Cortex of kidney (tissue), 1 donor: ENCODE measurements at places on chromosomes 11 and 22.

DNA sequence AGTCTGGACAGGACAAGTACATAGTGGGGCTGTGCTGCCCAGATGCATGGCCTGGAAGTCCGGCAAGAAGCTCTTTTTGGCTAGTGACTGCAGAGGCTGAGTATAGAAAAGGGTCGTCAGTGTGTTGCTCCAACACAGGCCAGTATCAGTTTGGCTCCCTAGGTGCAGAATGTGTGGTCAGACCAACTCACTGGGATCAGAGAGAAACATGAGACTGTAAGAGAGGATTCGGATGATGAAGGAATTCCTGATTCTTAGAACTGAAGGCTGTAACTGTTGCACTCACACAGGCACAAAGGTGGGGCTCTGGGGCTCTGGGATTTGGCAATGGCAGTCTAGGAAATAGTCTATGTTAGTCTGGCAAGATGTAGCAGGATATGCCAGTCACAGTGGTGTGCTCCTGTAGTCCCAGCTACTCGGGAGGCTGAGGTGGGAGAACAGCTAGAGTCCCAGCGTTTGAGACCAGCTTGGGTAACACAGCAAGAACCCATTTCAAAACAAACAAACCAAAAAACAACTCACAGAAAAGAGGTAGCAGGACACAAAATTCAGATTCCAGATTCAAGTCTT lies 11.1 kb upstream of the UPB1 start:
- DNase-seq, result no peak

GRCh38 chr11:61827571-61828378 lies at the start of gene FADS2:
TSS of gene FADS2 (plus strand) at chr11:61828300. CDS start at chr11:61828391, 91 bp downstream.
- no peak for DNase-seq

GRCh38 chr11:69194956-69195355 lies 39.2 kb downstream of the SMIM38 start:
- no peak for DNase-seq

DNA sequence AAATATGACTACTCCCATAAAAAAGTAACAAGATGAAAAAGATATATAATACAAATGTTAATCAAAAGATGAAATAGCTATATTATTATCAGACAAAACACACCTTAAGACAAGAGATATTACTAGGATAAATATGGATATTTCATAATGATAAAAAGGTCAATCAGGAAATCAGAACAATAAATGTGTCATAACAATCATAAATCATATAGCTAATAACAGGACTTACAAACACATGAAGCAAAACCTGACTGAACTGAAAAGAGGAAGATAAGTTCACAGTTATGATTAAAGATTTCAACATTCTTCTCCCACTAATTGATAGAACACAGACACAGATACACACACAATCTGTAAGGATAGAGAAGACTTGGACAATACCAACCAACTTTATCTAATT lies 47.2 kb downstream of the EIF3M start:
- DNase-seq, result no peak

- DNase-seq, result no peak
Observed at GRCh38 chr11:72824811-72825505, 10.7 kb downstream of the ATG16L2 start.

DNA sequence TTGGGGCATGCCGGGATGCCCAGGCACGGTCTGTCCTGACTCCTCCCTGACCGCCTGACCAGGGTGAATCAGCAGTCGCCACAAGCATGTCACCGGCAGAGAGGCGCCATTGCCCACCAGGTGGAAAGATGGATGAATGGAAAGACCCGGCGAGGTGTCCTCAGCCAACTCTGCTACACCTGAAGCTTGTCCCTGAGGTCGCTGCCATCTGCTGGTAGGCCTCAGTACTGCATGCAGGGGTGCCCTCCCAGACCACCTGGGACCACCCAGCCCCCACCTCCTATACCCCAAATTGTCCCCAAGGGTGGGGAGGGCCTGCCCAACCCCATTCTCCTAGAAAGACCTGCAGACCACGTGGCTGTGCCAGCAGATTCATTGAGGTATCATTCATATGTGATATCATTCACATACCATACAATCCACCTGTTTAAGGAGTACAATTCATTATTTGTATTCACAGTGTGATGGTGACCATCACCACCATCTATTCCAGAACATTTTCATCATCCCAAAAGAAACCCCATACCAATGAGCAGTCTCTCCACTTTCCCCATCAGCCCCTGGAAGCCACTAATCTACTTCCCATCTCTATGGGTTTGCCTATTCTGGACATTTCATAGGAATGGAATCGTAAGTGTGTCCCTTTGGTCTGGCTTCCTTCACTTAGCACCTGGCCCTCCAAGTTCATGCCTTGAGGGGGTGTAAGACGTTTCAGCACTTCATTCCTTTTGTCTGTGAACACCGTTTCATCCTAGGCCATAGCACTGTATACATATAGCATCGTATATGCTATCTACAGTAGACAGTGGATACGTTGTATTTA lies 17.5 kb downstream of the FGF3 start:
- DNase-seq, result no peak

GRCh38 chr11:120929664-120930154 lies 94.2 kb upstream of the TBCEL start:
- DNase-seq, result no peak

DNA sequence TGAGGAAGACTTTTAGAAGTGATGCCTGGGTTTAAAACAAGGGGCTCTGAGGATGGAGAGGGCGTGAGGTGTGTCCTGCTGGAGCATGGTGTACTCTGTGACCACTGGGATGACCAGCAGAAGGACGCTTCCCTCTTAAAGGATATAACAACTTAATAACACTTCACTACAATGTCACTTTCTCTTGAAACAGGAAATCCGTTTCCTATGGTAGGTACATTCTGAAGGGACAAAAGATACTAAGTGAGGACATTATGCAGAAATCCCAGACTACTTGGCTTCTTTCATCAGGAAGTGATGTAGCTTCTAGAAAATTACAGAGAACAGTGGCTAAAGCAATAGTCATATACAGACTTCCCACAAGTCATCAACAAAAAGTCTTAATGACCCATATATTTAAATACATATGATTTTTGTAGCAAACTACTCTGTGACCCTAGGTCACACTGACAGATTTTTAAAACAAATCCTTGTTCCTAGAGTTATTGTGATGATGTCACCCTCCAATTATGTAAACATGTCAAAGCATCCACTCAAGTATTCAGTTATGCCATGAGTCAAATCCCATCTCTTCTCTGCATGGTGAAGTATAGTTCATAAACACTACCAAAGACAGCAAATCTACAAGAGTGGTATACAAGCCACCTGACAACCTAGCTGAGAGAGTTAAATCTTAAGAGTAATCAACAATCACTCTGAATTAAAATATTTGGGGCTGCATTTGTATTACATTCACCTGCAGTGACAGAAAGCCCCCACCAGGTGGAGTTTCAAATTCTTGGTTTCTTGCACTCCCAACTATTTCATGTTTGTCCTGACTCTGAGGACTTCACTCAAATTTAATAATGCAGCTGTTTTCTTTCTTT lies 32.8 kb downstream of the PITPNB start:
- no peak for DNase-seq

- no peak for DNase-seq
Observed at GRCh38 chr22:30880847-30881246, 87.7 kb downstream of the MORC2 start.

DNA sequence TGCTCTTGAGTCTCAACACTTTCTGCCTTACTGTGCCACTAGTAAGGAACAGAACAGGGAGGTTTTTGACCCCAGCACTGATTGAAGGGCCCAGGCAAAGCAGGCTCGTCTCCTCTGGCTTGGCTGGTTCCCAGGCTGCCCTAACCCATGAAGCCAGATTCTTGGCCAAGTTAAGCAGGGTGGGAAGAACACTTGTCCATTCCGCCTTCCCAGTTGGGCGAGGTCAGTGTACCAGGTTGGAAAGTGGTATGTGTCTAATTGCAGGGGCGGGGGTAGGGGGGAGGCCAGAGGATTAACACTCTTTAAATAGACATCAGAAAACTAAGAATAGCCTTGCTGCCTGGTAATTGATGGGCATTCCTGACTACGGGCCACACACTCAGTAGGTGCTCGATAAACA lies 14.4 kb downstream of the TIMP3 start:
- DNase-seq, result no peak

DNA sequence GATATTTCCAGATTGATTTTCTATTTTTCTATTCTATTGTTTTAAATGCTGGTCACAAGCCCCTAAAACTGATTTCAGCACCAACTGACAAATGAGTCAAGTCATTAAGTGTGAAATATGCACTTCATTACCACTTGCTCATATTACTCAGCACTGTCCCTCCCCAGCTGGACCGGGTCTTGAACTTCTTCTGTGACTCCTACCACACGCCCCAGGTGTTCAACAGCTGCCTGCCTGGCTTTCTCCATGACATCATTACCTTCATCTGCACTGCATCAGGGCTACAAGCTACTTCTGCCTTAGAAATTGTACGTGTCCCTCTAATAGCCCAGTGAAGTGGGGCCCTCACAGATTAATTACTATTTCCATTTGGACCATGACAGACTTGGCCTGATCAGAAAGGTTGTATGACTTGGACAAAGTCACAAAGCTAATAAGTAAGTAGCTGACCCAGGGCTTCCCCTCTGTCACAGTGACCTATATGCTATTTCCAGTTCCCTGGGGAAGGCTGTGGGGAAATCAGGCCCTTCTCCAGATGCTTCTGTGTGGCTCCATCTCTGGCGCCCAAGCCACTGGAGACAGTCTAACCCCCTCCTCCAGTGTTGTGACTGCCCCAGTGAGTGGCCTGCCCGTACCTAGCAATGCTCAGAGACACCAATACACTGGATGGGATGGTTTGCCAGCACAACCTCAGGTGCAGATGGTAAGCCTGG lies 18.1 kb downstream of the TBC1D10A start:
- no peak for DNase-seq

- DNase-seq, result no peak
Observed at GRCh38 chr11:117913736-117914397, 15.3 kb downstream of the TMPRSS13 start.

DNA sequence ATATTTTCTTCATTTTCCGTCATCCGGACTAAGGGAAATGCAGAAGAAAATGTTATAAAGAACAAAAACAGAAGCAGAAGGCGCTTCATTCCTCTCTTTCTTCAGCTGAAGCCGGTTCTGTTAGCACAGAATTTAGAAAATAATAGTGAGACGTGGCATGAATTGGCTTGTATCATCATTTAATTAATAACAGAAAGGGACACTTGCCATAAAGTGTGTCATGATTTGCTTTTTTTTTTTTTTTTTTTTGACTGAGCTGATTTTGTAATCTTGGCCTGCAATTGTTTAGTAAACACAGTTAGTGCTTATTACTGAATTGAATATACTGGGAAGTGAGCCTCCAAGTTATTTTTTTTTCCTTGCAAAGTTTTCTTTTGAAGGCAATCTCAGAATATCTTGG lies at the start of gene MMP27:
TSS of gene MMP27 (minus strand) at position 144 of the 400 bp plus-strand sequence. CDS start at position 89, 55 bp downstream.
- DNase-seq, result no peak

DNA sequence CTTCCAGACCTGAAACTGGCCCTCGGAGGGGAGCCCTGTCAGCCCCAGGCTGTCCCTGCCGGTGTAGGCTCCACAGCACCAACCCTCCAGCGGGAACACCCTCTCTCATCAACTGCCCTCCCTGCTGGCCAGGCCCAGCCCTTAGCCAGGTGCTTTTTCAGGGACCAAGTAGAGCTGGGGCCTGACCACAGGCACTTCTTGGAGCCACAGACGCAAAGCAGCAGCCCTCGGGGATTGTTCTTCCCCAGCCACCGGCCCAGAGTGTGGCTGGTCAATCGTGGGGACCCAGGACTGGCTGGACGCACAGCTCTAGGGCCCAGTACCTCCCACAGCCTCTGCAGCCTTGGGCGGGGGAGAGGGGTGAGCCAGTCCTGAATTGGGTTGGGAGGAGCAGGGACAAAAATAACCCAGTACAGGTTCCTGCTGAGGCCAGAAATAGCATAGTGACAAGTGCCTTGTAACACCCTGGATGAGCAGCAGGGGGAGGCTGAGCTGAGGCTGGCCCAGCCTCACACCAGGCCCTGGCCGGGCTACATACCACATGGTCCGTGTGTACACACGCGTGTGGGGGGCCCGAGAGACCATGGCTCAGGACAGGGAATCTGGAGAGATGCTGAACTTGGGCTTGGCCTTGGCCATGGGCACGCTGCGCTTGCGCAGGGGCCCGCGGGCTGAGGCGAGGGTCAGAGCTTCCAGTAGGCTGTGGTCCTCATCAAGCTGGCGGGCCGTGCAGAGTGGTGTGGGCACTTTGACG lies 2.0 kb downstream of the KCNJ11 start:
- no peak for DNase-seq

DNA sequence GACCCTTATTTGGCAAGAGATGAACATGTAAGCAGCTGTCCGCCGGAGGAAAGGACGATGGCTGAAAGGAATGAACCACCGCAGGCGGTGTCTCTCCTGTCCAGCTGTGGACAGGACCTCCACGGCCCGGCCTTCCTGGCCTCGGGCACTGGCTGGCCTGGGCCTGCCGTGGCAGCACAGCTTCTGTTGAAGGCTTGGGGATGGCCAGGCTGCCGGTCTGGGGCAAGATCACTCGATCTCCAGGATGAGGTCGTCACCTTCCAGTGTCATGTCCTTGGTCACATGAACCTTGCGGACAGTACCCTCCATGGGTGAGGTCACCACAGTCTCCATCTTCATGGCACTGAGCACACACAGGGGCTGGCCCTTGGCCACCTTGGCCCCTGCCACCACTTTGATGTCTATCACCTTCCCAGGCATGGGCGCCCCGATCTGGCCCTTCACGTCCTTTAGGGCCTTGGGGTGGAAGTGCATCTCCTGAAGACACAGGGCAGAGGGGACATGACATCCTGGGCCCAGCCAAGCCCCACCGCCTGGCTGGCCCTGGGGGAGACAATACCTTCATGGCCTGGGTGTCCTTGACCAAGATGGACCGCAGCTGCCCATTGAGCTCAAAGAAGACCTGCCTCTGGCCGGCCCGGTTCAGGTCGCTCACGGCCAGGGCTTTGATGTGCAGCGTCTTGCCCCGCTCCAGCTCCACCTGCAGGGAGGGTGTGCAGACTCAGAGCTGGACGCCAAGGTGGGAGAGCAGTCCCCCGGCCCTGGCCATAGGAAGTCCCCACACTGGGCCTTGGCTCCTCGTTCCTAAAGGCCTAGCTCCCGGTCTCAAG lies 5.6 kb downstream of the RCE1 start:
- DNase-seq, result no peak

GRCh38 chr11:122197066-122197987 lies 81.3 kb upstream of the BLID start:
- no peak for DNase-seq

DNA sequence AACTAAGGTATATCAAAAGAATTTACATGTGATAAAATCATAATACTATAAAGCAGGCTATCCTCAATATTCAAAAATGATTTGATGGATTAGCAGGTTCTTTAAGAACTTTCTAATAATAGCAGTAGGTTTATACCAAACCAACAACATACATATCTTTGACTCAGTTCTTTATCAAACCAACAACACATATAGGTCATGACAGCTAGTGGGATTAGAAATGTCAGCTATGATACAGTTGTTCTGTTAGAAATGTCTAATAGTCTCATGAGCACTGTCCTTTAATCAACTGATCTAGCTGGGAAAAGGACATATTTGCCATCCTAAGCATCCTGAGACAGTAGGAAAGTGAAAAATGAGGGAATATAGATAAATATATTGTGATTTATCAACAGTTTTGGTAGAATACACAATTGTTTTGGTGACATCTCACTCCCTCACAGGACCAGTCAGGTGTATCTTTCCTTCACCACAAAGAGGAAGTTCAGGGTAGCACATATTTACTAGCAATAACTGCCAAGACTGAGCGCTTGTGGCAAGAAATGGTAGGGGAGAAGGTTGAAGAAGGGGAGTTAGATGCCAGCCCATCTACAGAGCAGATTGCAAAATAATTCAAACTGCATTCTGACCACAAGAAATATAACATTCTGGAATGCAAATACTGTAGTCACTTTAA lies 90.8 kb upstream of the APOA1 start:
- DNase-seq, result no peak
